Stimulated activated CD4-positive, alpha-beta T cell treated with anti-CD3 and anti-CD28 coated beads, Interleukin-2, amount 100 ng/mL, for 24 hours (primary cell): ENCODE measurements at places on chromosomes 5 and 9.

DNA sequence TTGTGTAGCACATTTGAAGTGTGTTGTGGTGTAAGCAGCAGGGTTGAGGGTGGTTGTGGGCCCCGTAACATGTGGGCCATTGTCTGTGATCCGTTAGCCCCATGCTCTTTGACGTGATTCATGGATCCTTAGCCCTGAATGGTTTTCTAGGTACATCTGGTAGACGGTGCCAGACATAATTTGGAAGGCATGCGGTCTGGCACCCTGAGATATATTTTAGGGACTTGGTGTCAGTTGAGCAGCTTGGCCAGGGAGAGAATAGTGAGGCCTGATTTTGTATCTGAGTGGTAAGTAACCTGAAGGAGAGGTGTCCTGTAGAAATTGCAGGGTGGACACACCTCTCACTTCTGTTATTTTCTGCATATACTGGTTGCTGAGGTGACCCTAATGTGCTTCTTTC is 10.9 kb downstream of the SH3GL2 start:
- no peak for DNase-seq

- DNase-seq: no peak
These were observed 121.5 kb upstream of the PCA3 start for GRCh38 chr9:76642701-76643209.

GRCh38 chr9:3292311-3292710 is 233.5 kb downstream of the RFX3 start:
- DNase-seq: no peak

- DNase-seq: no peak
These were observed 229.1 kb upstream of the TBCA start for GRCh38 chr5:78005021-78005785.
